ENCODE measurements at places on chromosomes 1 and 21.
A peak's percentile ranks its signal among the peaks of the same experiment; 100 is the strongest.

GRCh38 chr1:213457186-213457585, 406.1 kb downstream of the RPS6KC1 start:
- no peak for DNase-seq

GRCh38 chr1:12490532-12491142, 127.4 kb downstream of the DHRS3 start:
- no peak for DNase-seq

DNA sequence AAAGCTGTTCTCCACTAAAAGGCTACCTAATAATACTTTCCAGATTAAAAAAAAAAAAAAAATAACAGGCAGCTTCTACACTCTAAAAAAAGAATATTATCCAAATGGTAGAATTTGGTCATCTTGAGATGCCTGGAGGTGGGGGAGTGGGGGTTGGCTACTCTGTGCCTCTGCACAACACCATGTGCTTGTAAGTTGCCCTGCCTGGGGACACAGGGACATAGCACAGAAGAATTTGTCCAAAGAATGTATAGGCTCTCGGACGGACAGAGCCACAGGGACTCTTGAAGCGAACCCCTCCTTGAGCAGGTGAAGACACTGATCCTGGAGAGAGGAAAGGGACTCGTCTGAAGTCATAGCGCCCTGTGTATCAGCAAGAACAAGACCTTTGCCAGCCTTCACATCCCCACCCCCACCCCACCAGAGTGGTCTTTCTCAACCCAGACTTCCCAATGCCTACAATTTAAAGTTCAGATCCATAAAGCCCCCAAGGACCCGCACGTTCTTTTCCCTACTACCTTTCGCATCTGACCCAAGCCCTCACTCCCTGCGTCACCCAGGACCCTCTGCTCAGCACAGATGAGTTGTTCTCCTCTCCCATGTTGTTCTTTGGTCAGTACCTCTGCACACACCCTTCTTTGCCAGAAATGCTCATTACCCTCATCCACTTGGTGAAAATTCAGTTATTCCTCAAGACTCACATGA, 72.6 kb downstream of the LGR6 start:
- DNase-seq: no peak

DNA sequence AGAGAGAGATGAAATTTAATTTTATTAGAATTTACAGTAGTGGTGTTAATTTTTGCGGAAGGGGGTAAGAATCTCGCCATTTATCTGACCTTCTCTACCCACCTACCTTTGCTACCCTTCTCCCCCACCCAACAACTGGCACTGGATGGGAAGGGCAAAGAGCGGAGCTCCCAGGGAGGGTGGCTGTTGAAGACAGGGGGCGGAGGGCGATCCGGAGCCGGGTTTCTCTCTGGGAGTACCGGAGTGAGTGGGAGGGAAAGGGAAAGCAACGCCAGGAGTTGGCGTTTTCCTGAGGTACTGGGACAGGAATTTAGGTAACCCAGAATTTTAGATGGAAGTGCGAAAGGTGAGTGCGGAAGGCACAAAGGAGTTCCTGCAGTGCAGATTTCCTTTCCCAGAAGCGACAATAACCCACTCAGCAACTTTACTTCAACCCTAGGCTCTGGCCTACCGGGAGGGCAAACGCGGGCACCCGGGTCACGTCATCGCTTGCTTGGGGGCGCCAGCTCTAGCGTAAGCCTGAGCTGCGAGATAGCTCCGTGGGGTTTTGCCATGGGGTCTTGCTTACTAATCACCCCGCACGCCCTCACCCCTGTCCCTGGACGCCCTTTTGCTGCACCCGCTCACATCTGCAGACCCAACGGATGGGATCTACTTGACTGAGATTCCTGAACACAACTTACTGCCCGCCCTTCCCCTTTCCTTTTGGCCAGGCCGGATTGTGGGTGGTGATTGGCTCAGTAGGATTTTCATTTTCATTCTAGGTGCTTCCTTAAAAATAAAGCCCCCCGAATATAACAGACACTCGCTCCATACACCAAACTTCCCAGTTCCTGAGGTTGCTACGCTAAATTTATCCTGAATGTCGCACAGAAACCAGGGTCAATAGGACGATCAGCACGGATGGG, 413.0 kb upstream of the ESRRG start:
- no peak for DNase-seq

DNA sequence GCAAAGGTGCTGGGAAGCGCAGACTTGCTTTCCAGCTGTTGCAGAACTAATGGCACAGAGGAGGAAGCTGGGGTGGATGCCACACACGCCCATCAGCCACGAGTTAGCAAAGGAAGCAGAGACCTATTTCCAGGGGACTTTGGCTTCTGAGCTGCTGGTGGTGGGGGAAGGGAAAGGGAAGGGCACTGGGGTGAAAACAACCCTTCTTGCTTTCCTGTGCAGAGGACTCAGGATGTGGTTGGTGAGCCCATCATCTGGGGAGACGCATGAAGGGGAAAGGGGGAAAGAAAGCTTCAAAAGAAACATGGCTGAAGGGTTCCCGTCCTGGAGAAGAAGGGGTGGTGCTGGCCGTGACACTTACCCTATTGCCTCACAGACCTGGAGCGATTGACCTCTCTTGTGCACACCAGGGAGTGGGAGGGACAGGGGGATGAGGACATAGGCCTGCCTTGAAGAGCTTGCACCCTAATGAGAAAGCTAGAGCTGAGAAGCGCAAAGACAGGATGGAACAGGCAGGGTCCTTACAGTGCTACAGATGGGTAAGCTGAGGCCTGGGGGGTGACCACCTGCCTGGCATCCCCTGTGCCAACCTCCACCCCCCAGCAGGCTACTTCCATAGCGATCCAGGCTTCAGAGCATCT, 140.8 kb upstream of the RAB4A start:
- DNase-seq: no peak

GRCh38 chr1:40391688-40392145, 18.2 kb downstream of the SMAP2 start:
- no peak for DNase-seq

DNA sequence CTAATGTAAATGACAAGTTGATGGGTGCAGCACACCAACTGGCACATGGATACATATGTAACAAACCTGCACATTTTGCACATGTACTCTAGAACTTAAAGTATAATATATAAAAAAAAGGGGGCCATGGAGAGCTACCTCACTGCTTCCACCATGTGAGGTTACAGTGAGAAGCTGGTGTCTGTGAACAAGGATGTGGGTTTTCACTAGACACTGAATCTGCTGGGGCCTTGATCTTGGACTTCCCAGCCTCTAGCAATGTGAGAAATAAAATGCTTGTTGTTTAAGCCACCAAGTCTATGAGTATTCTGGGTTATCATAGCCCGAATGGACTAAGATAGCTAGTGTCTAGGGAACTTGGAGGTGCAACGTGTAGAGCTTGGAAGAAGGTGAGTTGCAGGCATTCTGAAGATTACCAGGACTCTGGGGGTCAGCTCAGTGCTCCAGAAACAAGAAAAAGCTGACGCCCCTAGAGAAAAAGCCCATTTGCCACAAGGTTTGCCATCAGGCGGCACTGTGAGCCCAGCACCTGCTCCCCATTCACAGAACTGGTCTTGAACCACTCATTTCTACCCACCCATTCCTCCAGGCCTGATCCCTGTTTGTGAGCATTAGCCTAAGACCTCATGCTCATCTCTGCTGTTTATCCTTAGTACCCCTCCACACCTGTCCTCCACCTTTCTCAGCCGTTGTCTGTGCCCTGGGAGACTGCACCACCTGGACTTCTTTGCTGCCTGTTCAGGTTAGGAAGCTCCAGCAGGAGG, 15.1 kb upstream of the FYB2 start:
- no peak for DNase-seq

GRCh38 chr1:40432644-40433390, 17.5 kb upstream of the ZFP69B start:
- DNase-seq: no peak

GRCh38 chr1:103525114-103525606, 339 bp upstream of the RNPC3 start:
- peak; percentile 24 for DNase-seq

DNA sequence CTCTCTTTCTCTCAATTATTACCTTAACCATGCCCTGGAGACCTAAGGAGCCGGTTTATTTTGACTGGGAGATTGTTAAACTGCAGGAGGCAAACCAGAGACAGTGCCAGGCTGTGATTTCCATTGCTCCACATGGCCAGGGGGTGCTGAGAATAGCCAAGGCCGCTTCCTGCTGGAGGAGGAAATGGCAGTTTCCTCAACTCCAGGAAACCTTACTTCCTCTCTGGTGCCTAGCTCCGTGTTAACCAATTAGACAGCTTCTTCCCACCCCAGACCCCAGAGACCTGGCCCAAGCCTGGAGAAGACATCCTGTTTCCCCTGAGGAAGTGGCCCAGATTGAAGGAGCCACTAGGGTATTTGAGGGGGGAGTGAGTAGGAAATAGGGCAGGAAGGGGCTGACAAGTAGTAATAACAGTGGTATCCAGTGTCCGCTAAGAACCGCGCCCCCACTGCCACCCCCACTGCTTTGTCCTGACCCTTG, 161.2 kb downstream of the PLPP3 start:
- no peak for DNase-seq

DNA sequence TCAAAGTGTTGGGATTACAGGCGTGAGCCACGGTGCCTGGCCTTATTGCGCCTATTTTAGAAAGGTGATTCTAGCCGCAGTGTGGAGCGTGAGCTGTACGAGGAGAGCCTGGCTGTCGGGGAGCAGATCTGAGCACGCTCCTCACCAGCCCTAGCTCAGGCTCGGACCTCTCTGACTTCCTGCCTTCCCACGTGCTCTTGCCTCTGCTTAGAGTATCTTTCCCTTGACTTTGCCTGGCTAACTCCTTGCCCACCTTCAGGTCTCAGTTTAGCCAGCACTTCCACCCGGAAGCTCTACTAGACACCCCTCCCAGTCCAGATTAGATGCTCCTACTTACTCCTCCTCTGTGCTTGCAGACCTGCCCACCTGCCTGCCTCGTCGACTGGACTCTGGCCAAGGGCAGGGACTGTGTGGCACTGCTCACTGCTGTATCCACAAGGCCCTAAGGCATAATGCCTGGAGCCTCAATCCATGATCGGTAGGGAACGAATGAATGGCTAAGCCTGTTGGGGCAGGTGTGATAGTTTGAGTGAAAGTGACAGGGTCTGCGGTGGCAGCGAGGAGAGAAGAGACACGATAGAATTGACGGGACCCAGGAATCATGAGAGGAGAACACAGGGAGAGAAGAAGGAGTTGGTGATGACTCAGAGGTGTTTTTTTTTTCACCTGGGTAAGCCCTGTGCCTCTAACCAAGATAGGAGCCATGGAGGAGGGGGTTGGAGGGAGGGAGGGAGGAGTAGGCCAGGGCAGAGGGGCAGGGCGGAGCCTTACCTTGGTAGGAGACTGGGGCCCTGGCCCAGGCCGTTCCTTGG, 28.1 kb upstream of the WASF2 start:
- no peak for DNase-seq

DNA sequence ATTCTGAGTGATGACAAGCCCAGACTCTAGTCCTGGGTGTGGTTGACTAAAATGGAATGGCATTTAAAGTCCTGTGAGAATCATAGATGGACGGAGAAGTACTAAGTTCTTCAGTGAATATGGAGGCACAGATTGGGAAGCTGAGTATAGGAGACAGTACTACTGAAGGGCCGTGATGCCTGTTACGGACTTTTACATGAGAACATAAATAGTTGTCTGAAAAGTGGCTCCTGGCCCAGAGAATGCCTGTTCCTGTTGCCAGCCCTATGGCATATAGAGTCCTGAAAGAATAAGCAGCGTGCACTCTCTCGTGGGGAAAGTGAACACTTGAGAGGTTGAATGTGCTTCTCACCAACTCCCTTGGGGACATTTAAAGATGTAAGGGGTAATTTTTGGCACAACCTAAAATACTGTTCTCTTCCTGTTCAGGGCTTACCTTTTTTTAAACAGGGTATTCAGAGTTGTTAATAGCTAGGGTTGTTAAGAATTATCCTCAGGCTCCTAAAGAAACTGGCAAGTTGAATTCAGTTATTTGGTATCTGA, 20.4 kb downstream of the CCT8 start:
- DNase-seq: no peak

GRCh38 chr1:199272139-199272544, 633.3 kb downstream of the PTPRC start:
- no peak for DNase-seq

Measured in stimulated activated naive CD4-positive, alpha-beta T cell (primary cell).